ENCODE measurements at places on chromosomes 3 and 15. TPM values are rescaled to one million over a fixed set of nuclear protein-coding genes. Genes with fewer than 3 reads are reported as not detected.
A peak's percentile ranks its signal among the peaks of the same experiment; 100 is the strongest.

- peak; percentile 79 for DNase-seq
Measured at GRCh38 chr3:129553719-129554118, 10.7 kb downstream of the H1-8 start.

DNA sequence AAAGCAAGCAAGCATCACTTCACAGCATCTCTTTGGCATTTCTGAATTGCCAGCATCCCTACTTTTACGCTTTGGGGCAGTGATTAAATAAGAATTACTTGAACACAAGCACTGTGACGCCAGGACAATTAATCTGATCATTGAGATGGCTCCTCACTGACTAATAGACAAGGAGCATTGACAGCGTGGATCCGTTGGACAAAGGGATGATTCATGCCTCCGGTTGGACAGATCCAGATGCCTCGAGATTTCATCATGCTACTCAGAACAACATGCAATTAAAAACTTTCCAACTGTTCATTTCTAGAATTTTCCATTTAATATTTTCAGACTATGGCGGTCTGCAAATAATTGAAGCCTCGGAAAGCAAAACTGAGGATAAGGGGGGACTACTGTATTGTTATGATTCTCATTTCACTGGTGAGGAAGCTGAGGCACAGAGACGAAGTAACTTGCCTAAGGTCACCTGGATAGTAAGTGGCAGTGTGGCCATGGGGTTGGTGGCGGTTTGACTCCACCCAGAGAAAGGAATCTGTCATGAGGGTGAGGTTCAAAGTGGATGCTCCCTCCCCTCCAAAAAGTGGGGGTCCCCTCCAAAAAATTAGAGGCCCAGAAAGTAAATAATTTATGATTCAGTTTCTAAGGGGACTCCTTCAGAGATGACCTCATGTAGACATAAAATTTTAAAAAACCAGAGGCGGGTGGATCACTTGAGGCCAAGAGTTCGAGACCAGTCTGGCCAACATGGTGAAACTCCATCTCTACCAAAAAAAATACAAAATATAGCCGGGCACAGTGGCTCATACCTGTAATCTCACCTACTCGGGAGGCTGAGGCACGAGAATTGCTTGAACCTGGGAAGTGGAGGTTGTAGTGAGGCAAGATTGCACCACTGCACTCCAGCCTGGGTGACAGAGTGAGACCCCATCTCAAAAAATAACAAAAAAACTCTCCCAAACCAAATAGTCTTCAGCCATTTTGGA, 12.3 kb upstream of the PGPEP1L start:
- DNase-seq = no peak

DNA sequence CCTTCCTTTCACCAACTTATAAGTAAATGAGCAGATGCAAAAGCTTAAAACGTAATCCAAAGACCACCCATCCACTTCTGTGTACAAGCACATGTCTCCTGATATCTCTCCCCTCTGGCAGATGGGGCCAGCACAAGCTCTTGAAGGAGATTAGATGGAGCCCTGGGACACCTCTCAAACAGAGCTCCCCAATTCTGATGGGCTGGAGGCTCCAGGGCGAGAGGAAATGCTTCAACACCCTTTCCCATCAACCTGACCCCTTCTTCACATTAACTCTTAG, 73.2 kb downstream of the MB21D2 start:
- no peak for DNase-seq

GRCh38 chr3:177935047-177935446, 601.2 kb upstream of the KCNMB2 start:
- DNase-seq = no peak

DNA sequence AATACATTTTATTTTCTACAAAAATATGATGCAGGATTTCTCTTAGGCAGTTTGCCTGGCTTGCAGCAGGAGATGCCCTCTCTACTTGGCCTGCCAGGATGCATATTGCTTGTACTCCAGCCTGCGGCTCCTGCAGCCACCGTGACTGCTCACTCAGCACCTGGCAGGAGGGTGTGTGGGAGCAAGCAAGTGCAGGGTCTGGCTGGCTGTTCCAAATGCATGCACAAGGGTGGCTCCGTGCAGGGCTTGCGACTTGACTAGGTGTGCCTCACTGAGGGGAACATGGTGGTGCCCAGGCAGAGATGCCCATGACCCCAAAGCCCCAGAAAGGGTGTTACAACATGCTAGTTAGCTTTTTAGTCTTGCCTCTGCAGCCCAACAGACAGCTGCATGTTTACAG, 1240.2 kb upstream of the ALCAM start:
- DNase-seq = no peak

SGO1 gene
- not detected for polyA plus RNA-seq

ARGFX gene
- not detected for polyA plus RNA-seq

MPI gene
- polyA plus RNA-seq = 47.9 TPM

ELL3 gene
- polyA plus RNA-seq = 1.1 TPM
